ENCODE measurements at places on chromosomes 4 and X.

DNA sequence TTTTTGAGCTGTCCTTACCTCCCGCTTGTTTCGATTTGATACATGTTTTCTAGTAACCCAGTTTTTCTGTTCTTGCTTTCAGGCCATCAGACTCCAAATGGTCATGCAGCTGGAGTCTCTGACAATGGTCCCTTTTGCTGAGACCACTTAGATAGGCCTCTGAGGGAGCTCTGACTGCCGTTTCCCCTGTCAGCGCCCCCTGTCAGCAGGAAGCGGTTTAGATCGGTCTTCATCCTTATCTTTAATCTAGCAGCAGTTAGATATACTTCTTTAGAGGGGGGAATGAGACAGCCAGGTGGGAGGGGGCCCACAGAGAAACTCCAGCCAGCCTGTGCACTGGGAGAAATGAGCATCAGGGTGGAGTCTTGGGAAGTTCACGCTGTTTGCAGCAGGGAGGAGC lies 457.9 kb downstream of the GPAT3 start:
- no peak for DNase-seq

DNA sequence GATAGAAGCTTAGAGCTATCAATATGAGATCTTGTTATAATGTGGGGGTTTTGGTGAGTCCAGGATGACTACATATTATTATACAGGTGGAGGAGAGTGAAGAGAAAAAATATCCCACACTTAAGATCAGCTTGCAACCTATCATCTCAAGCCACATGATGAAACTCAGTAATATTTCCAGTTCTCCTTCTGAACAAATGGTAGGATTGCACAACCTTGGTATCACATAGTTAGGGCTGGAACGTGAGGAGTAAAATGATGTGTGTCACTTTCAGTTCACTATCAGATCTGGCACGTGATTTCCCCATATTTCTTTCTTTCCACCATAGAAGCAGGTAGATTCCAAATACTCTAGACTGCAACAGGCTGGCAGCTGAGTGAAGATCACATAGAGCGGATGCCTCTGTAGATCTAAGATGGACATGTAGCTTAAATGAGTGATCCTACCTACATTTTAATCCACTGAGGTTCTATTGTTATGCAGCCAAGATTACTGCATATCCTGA lies 150.6 kb upstream of the ANKRD50 start:
- DNase-seq, result no peak

GRCh38 chr4:150256225-150256620 lies 178.0 kb downstream of the DCLK2 start:
- no peak for DNase-seq

- DNase-seq, result no peak
These were observed 107.6 kb upstream of the CBR4 start for GRCh38 chr4:169117591-169118081.

- no peak for DNase-seq
These were observed 332.7 kb upstream of the IGFBP7 start for GRCh38 chr4:57442831-57443291.

GRCh38 chrX:43481576-43481975 lies 174.5 kb upstream of the MAOA start:
- DNase-seq, result no peak

DNA sequence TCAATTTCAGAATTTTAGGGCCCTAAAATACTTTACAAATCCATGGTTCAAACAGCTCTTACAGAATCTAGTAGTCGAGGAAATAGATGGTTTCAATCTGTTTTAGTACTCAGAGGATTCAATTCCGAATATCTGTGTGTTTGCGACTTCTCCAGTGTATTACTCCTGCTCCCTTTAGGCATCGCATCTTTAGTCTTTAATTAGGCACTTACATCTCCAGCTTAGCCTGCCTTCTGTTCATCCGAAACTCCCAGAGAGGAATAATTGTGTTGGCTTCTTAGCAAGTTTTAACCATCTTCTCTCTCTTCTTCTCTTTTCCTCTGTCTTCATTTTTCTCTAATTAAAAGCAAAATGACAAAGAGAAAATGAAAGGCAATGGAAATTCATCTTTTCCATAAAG lies 1901.3 kb upstream of the TENM3 start:
- no peak for DNase-seq

GRCh38 chr4:772776-773175 lies 53.2 kb downstream of the CPLX1 start:
- no peak for DNase-seq

- no peak for DNase-seq
These were observed 2108.9 kb upstream of the TENM3 start for GRCh38 chr4:180134091-180134866.

GRCh38 chr4:3025881-3026280 lies 48.5 kb downstream of the HTT-AS start:
- DNase-seq, result no peak

- peak; percentile 67 for DNase-seq
These were observed 33.7 kb upstream of the STX18 start for GRCh38 chr4:4575284-4576211.

- DNase-seq, result no peak
These were observed 168.9 kb downstream of the CBR4 start for GRCh38 chr4:168841000-168841671.

GRCh38 chrX:132821974-132822633 lies 136.3 kb downstream of the HS6ST2 start:
- DNase-seq, result no peak

GRCh38 chr4:81621490-81621889 lies 149.8 kb upstream of the RASGEF1B start:
- no peak for DNase-seq

- no peak for DNase-seq
These were observed 2.3 kb downstream of the GBA3 start for GRCh38 chr4:22695029-22695428.

- DNase-seq, result no peak
These were observed 135.5 kb downstream of the PTTG2 start for GRCh38 chr4:38095691-38096090.

GRCh38 chr4:138010639-138011038 lies 231.5 kb downstream of the SLC7A11 start:
- DNase-seq, result no peak

- no peak for DNase-seq
These were observed 32.7 kb downstream of the MECP2 start for GRCh38 chrX:154064637-154065435.

GRCh38 chrX:72002875-72003274 lies 92.2 kb downstream of the NHSL2 start:
- no peak for DNase-seq

GRCh38 chr4:24243641-24244040 lies 340.7 kb downstream of the DHX15 start:
- DNase-seq, result no peak

GRCh38 chr4:95537863-95538488 lies 10.8 kb downstream of the UNC5C start:
- DNase-seq, result no peak

GRCh38 chrX:103513067-103513466 lies 6.2 kb downstream of the RAB40A start:
- no peak for DNase-seq

DNA sequence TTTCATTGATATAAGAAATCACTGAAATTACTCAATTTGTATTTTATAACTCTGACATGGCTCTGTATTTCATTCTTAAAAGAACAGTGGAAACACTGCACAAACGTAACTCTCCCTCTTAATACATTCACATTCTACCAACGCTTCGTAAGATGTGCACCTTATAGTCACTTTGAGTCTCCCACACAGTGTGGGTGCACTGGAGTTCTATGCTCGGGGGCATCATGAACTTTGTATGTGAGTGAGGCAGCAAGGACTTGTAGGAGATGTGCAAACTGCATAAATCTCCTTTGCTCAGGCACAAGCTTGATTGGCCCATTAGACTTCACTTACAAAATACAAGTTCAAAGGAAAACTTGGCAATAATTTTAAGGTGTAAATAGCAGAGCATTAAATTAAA lies 2385.0 kb upstream of the TENM3 start:
- no peak for DNase-seq

GRCh38 chrX:80765220-80765625 lies 44.5 kb downstream of the BRWD3 start:
- no peak for DNase-seq

GRCh38 chr4:1414831-1415680 lies 8.8 kb upstream of the NKX1-1 start:
- DNase-seq, result no peak

DNA sequence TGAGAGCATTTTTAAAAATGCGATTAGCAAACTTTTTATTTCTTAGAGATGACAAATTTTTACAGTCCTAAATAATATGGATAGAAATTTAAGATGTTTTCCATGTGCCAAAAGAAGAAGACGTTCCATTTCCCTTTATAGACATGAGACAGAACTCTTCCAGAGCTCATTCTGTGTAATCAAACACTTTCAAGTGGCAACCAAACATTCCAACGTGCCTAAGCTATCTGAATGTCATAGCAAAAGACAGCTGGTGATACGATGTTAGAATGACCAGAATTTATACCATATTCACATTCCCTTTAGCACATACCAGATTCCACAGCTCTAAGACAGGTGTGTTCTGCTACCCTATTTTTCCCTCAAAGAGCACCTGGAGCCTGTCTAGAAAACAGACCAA lies 133.2 kb downstream of the ENOX2 start:
- no peak for DNase-seq

DNA sequence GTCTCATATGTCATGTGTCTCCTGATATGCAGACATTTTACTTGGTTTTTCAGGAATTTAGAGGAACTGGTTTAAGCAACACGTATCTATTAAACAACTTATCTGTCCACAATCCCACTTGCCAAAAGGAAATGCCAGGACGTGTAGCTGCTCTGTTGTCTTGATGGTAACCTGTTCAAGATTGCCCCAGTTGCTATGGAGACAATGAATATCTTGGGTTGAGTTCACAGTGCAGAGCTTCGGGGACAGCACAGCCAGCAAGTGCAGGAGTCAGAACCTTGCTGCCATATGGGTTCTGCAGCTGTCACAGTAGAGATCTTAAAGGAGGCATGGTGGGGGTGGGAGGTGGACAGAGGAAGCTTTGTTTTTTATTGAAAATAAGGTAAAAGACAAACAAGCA lies 28.7 kb upstream of the FAM9B start:
- no peak for DNase-seq

- no peak for DNase-seq
These were observed 10.0 kb upstream of the CC2D2A start for GRCh38 chr4:15459706-15460105.

GRCh38 chrX:37746951-37747350 lies 32.9 kb upstream of the CYBB start:
- DNase-seq, result no peak

- no peak for DNase-seq
These were observed 84.3 kb upstream of the PSAPL1 start for GRCh38 chr4:7518871-7519637.

- DNase-seq, result no peak
These were observed 219.9 kb downstream of the CCNG2 start for GRCh38 chr4:77376788-77377460.

Data from CD4-positive, alpha-beta T cell treated with Interleukin-2 at 100 ng/mL for 4 hours (primary cell).